ENCODE measurements at places on chromosomes 16 and 17.
A peak's percentile ranks its signal among the peaks of the same experiment; 100 is the strongest.

- DNase-seq: peak; percentile 77
Measured at GRCh38 chr17:42459256-42459800, 650 bp downstream of the ATP6V0A1 start.

DNA sequence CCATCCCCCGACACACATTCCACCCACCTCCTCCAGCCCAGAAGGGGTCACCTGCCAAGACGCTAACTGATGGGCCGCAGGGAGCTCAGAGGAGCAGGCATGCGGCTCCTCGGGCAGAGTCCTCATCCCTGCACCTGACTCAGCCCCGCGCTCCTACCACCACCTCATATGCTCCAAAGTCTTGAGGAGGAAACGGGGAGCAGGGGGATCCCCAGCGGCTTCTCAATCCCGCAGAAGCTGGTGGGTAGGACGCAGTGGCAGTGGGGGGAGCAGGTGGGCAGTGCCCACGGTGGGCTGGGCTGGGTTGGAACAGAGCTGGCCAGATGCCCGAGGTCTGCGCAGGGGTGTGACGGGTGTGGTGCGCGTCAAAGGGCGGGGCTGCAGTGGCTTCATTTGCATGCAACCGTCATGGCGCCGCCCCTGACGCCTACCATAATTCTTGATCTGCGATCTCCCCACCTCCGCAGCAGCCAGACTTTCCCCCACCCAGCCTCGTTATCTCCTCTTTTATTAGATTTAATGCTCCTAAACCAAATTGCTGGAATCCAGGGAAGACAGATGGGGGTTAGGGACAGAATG, 39.0 kb upstream of the EMP2 start:
- DNase-seq: peak; percentile 65

- no peak for DNase-seq
Measured at GRCh38 chr16:79662122-79662521, 61.6 kb upstream of the MAF start.

- no peak for DNase-seq
Measured at GRCh38 chr17:76197911-76198310, 42.4 kb downstream of the RNF157 start.

DNA sequence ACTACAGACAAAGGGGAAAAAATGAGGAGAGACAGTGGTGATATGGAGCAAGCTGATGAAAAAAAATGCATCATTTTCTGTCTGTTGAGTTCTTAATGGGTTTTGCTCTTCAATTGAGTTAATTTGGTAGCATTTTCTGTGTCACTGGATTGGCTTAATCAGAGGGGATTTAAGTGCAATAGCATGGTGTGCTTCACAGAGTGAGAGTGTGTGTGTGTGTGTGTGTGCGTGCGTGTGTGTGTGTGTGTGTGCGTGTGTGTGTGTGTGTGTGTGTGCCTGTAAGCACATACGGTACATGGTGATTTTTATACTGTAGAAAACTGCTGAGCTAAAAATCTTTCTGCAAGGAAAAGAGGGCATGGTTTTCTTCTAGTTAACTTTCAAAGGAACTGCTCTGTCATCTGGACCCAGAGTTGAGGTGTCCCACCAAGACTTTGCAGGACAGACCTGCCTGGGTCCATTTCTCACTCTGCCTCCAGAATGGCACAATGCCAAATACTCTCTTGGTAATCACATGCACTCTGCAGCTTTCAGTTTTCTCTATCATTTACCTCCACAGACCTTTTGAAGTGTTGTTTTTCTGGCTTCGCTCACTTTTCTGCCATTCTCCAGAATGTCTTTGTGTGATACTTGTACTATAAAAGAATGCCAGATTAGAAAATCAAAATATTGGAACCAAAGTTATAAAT, 952.6 kb upstream of the SOX9 start:
- no peak for DNase-seq
